Vagina (tissue), 2 donors: ENCODE measurements at places on chromosomes 11 and 22. TPM values are rescaled to one million over a fixed set of nuclear protein-coding genes. Genes with fewer than 3 reads are reported as not detected.

DNA sequence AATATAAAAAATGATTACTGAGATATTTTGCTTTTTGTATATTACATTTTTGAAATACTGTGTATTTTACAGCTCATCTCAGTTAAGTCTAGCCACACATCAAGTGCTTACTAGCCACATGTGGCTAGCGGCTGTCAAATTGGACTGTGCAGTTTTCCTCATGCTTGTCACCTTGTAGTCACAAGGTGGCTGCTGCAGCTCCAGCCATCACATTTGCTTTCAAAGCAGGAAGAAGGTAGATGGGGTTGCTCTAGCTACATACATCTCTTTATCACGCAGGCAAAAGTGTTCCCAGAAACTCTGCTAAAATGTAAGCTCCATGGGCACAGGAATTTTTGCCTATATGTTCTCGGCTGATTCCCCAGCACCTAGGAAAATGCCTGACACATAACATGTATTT is 61.5 kb downstream of the MICAL2 start:
- peaks cover 24% of the 10 kb centered on the region for H3K4me1 ChIP-seq
- no peaks in the 10 kb centered on the region for H3K36me3 ChIP-seq
- no peaks in the 10 kb centered on the region for H3K27me3 ChIP-seq
- no peak overlapping the region for H3K4me3 ChIP-seq

- H3K4me3 ChIP-seq: no peak overlapping the region
- no peaks in the 10 kb centered on the region for H3K27me3 ChIP-seq
- no peak for DNase-seq
- no peak overlapping the region for H3K27ac ChIP-seq
- H3K36me3 ChIP-seq: no peaks in the 10 kb centered on the region
- H3K4me1 ChIP-seq: no peaks in the 10 kb centered on the region
Observed at GRCh38 chr11:62359475-62359874, 22.2 kb downstream of the ASRGL1 start.

GRCh38 chr22:39117585-39118191 is 20.6 kb downstream of the APOBEC3H start:
- no peaks in the 10 kb centered on the region for H3K36me3 ChIP-seq
- no peak for DNase-seq
- no peaks in the 10 kb centered on the region for H3K4me1 ChIP-seq
- no peaks in the 10 kb centered on the region for H3K27me3 ChIP-seq

GRCh38 chr22:18154821-18155390 is 4.9 kb downstream of the USP18 start:
- no peak overlapping the region for H3K27ac ChIP-seq
- H3K4me3 ChIP-seq: no peak overlapping the region
- H3K36me3 ChIP-seq: no peaks in the 10 kb centered on the region

DNA sequence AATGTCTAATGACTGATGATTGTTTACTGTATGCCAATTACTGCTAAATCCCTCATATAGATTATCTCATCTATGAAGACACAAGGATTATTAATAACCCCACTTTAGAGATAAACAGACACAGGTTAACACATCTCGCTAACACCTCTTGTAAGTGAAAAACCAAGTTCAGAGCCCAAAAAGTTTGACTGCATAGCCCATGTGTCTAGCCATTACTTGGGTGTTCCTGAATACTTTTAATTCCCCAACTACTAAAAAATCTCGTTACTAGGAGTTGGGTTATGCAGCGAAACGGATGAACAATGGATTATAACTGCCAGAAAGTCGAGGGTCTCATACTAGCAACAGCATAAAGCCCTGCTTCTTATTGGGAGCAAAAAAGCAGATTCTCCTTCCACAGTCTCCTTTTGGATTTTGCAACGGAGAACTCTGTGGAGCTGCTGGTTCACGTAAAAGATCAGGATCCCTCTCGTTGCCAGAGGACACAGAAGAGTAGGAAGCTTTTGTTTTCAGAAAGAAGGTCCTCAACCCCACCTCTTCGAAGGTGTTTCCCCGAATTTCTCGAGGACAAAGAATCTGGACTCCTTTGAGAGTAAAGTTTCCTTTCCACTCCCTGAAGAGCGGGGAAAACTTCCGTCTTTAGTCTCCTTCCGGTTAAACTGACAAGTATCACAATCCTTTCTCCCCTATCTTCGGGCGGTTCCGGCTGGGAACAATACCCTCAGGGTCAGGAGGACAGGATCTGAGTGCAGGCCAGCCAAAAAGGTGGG is 979 bp downstream of the ZBED5 start:
- H3K4me1 ChIP-seq: peaks cover 38% of the 10 kb centered on the region
- DNase-seq: peak; percentile 90
- H3K27me3 ChIP-seq: no peaks in the 10 kb centered on the region
- H3K27ac ChIP-seq: peak overlapping the region; percentile 96
- H3K4me3 ChIP-seq: peak overlapping the region; percentile 63

GRCh38 chr22:17804331-17805080 is 30.2 kb upstream of the BID start:
- H3K27me3 ChIP-seq: no peaks in the 10 kb centered on the region
- no peak for DNase-seq
- no peaks in the 10 kb centered on the region for H3K4me1 ChIP-seq
- peaks cover 40% of the 10 kb centered on the region for H3K36me3 ChIP-seq

GRCh38 chr11:60854140-60854846 is 1.5 kb downstream of the PTGDR2 start:
- DNase-seq: no peak
- no peak overlapping the region for H3K27ac ChIP-seq
- H3K27me3 ChIP-seq: no peaks in the 10 kb centered on the region
- no peak overlapping the region for H3K4me3 ChIP-seq
- H3K36me3 ChIP-seq: no peaks in the 10 kb centered on the region

The TTC38 gene
- 58.7 TPM for total RNA-seq

The MMP12 gene
- total RNA-seq: not detected

DNA sequence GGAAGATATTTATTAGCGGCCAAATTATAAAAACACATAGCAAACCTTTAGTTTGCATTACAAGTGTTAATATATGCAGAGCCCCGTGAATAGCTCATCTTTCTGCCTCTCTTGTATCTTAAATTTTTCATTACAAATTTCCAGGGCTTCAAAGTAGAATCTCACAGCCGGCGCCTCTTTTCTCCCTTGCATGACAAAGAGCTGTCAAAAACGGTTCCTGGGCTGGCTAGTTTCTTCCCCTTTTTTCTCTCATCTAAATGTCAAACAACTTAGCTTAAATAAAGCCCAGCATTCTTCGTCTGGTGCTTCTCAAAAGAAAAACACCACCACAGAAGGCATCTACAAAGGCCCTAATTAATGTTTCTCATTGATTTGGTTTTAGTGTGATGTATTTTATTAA is 253.0 kb downstream of the INSC start:
- H3K4me3 ChIP-seq: no peak overlapping the region
- H3K27me3 ChIP-seq: no peaks in the 10 kb centered on the region
- H3K27ac ChIP-seq: no peak overlapping the region

The DLG2 gene
- total RNA-seq: 10.1 TPM

DNA sequence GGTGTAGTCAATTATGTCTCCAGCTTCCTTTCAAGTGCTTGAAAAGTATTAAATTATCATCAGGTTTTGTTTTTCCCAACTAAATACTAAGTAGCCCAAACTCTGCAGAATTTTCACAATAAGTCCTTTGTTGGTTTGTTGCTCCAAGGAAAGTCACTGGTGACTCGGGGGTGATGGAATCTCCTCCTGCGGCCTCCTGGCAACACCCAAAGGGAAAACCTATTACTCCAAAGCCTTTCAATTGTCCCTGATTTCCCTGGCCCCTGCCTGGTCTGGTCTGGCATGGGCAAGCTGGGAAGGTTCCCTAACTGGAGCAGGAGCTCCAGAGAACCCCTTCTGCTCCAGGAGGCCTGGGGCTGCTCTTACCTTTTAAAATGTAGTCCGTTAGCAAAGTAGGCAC is 47.9 kb downstream of the FEZ1 start:
- H3K27me3 ChIP-seq: no peaks in the 10 kb centered on the region
- DNase-seq: no peak
- no peak overlapping the region for H3K4me3 ChIP-seq
- H3K36me3 ChIP-seq: no peaks in the 10 kb centered on the region

DNA sequence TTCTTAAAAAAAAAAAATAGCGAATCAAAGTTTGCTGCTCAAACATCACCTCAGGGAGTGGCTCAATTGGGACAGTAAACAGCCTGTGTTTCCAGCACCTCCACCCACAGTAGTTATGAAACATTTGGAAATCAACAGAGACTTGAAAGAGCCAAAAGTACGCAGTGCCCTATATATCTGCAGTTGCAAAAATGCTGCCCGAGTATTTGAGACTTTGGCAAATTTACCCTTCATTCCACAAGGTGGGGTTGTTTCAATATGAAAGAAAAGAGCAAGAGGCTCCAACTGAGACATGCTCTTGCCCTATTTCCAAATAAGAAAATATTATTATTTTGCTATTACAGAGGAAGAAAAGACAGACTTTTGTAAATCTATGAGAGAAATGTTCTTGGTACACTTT is 851.1 kb upstream of the RAG2 start:
- no peak overlapping the region for H3K27ac ChIP-seq
- no peaks in the 10 kb centered on the region for H3K27me3 ChIP-seq
- DNase-seq: no peak
- H3K4me3 ChIP-seq: no peak overlapping the region
- no peaks in the 10 kb centered on the region for H3K4me1 ChIP-seq

The MADD gene
- total RNA-seq: 56.5 TPM

GRCh38 chr22:26164174-26164573 is 5.1 kb upstream of the SEZ6L start:
- no peaks in the 10 kb centered on the region for H3K36me3 ChIP-seq
- H3K4me1 ChIP-seq: no peaks in the 10 kb centered on the region
- DNase-seq: peak; percentile 58

The PDE2A gene
- 57.0 TPM for total RNA-seq

GRCh38 chr11:110377434-110377833 is 52.3 kb upstream of the FDX1 start:
- peaks cover 6% of the 10 kb centered on the region for H3K4me1 ChIP-seq
- H3K27me3 ChIP-seq: no peaks in the 10 kb centered on the region
- no peaks in the 10 kb centered on the region for H3K36me3 ChIP-seq
- no peak for DNase-seq

The SLC22A25 gene
- total RNA-seq: 0.98 TPM

The TBC1D22A gene
- 38.3 TPM for total RNA-seq
